ENCODE measurements at places on chromosomes 16 and 17.

GRCh38 chr17:51461578-51462004 is 201.2 kb downstream of the UTP18 start:
- DNase-seq = peak; percentile 48

GRCh38 chr16:12494661-12495060 is 309.0 kb downstream of the CPPED1 start:
- no peak for DNase-seq

GRCh38 chr17:60080545-60080944 is 1.8 kb upstream of the HEATR6 start:
- no peak for DNase-seq

DNA sequence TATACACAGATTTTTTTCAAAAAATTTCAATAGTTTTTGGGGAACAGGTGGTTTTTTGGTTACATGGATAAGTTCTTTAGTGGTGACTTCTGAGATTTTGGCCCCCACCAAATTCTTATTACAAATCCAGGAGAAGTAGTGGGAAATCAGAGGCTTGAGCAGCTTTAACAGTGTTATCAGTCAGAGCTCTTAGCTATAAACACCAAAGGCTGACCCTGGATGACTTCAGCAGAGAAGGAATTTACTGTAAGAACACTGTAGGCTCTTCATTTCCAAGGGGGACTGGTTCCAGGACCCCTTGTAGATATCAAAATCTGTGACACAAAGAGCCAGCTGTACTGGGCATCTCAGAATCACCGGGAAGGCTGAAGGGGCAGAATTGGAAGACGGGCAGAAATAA is 17.8 kb downstream of the MPHOSPH6 start:
- DNase-seq = no peak

DNA sequence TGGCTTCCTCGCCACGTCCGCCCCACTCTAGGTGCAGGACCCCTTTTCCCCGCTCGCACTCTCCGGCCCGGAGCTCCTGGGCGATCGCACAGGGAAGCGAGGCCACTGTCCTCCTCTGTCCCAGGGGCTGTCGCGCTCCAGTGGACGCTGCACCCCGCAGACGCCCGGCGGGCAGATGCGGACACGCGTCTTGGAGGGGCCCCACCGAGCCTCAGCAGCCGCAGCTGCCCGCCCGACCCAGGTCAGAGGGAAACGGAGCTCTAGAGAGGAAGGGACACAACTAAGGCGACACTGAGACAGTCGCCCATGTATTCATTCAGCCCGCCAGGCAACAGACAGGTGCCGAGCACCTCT is 726 bp upstream of the SLC13A5 start:
- no peak for DNase-seq

DNA sequence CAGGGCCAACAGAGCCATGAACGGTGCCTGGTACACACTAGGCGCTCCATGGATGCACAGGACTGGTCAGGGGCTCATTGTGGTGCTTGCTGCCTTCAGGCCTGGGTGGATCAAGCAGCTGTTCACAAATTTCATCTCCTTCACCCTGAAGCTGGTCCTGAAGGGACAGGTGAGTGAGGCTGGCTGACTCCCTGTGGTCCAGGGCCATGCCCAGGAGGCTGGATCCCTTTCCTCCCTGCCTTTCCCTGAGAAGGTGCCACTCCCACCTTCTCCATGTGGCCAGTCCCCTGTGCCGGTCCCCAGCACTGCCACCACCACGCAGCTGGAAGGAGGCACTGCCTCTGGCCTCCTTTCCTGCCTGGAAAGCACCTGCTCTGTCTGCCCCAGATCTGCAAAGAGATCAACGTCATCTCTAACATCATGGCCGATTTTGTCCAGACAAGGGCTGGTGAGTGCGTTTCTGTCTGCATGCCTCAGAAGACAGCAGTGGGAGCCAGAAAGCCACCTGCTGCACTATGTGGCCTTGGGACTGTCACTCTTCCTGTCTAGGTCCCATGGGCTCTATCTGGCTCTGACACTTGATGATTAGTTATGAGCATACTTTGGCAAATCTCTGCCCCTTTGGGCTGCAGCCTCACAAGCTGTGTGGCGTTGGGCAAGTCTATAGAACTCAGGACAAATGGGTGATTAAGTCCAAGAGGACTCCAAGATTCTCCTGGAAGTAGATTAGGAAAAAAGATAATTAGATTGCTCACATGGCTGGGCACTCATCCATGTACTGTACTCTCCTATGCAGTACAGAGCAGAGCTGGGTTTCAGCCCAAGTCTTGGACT is 9.4 kb downstream of the CETP start:
- no peak for DNase-seq

- no peak for DNase-seq
Observed at GRCh38 chr17:73290399-73291259, 21.2 kb downstream of the CDC42EP4 start.

GRCh38 chr16:80627108-80627507 is 86.3 kb downstream of the DYNLRB2 start:
- no peak for DNase-seq

- no peak for DNase-seq
Observed at GRCh38 chr17:31693433-31694220, 165.4 kb downstream of the COPRS start.

GRCh38 chr16:48489376-48489775 is 104.2 kb upstream of the SIAH1 start:
- no peak for DNase-seq

DNA sequence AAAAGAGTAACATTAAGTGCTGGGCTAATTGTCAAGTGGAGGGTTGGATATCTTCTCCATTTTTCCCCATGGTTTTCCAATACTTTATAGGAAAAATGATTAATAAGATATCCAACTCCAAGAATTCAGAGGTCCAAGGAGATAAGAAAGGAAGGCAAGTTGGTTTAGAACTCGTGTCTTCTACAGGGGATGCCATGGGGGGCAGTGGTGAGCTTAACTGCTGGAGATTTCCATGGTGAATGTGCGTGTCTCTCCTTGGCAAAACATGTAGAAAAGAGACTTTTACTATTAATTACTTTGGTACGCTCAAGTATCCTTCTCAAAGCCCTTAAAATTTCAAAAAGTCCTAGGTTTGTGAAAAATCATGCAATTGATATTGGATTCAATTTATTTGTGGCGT is 982.9 kb upstream of the RBFOX1 start:
- no peak for DNase-seq

- no peak for DNase-seq
Observed at GRCh38 chr17:2179615-2180295, 123.8 kb downstream of the SMG6 start.

DNA sequence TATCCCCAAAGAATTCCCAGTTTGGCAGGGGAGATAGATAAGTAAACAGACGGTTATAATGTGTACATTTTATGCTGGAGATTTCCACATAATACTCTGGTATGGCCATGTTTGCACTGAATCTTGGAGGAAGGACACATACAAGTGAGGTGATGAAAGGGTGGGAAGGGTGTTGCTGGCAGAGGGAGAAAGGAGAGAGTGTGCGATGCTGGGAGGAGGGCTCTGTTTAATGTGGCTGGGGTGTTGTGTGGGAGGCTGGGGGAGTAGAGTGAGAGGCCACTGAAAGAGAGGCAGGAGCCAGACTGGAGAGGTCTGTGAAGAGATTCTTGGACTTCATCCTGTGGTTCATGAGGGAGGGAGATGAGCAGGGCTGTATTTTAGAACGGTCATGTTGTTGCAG is 87.6 kb downstream of the SPACA3 start:
- no peak for DNase-seq

GRCh38 chr17:83029571-83029970 is 49.8 kb upstream of the METRNL start:
- DNase-seq = no peak

- DNase-seq = no peak
Observed at GRCh38 chr17:2700030-2700490, 11.5 kb downstream of the CLUH start.

DNA sequence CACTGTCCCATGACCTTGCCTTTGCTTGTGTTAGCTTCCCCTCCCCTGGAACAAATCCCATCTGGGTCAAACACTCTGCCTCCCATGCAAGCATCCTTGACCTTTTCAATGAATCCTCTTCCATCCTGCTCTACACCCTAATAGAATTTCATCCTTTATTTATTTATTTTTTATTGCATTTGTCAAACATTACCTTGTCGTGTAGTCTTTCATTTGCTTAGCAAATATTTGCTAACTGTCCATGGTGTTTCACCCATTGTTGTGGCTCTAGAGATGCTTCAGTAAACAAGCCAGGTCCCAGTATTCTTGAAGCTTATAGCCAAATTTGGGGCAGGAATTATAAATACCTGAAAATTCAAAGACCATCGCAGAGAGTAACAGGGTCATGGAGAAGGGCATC is 51.0 kb upstream of the MRTFB start:
- no peak for DNase-seq

DNA sequence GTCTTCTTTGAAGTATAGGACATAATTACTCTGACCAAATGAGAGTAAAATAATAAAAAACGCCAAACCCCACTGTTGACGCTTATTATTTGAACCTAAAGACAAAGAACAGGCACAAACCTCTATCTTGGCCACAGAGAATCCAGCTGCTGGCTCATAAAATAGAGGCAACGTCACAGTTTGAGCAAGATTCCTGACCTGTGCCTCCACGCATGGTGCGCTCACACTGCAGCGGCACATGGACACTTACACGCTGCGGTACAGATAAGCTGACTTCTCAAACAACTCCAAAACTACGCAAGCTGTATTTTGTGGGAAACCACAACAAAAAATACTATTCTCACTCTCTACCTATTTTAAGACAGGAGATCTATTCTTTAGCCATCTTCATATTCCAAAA is 38.8 kb upstream of the TRAP1 start:
- DNase-seq = no peak

DNA sequence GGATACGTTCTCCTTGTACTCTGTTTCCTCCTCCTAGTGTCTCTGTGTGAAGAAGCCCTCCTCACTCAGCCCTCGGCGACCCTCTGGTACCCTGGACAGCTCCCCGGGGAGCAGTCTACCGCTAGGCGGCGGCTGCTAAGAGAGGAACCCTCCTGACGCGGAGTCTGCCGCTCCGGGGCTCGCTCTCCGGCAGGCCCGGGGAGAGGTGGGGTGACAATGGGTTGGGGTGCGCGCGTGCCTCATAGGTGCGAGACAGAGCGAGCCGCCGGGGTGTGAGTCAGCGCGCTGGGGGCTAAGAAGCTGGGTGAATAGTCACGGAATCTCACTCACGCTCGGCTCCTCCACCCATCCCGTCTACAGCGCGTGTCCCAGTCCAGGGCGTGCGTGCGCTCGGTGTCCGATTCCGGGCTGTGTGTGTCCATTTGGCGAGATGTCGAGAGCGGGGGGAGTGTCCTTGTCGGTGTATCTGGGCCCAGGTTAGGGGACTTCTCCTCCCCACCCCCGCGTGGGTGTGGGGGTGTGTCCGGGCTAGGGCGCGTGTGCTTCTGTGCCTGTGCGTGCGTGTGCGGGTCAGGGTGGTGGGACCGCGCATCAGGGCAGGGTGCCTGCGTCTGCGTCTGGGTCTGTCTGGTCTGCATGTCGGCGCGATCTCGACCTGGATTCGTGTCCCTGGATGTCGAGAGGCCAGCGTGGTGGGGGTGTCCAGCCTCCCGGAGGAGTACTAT is 577 bp upstream of the HS3ST2 start:
- DNase-seq = no peak

GRCh38 chr16:64276646-64277045 is 845.2 kb downstream of the CDH11 start:
- DNase-seq = no peak

DNA sequence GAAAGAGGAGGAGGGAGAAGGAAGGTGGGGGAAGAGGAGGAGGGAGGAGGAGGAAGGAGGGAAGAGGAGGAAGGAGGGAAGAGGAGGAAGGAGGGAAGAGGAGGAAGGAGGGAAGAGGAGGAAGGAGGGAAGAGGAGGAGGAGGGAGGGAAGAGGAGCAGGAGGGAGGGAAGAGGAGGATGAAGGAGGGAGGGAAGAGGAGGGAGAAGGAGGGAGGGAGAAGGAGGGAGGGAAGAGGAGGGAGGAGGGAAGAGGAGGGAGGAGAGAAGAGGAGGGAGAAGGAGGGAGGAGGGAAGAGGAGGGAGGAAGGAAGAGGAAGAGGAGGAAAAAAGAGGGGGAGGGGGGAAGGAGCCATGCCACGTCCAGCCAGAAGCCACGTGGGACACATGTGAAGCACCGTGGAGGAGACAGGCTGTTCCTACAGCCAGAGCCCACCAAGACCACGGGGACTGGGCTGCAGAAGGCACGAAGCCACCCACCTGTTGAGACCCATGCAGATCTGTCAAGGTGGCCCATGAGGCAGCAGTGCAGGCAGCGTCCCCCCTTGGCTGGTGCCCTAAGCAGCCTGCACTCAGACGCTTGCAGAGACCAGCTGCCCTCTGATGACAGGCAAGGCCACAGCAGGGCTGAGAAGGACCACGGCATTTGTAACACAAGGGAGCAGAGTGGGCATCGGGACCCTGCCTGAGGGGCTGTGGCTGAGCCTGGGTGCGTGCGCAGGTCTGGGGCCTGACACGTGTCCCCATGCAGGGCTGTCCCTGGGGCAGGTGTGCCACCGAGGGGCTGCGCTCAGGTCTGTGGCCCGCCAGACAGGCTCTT is 10.3 kb downstream of the NDUFAF8 start:
- DNase-seq = no peak

DNA sequence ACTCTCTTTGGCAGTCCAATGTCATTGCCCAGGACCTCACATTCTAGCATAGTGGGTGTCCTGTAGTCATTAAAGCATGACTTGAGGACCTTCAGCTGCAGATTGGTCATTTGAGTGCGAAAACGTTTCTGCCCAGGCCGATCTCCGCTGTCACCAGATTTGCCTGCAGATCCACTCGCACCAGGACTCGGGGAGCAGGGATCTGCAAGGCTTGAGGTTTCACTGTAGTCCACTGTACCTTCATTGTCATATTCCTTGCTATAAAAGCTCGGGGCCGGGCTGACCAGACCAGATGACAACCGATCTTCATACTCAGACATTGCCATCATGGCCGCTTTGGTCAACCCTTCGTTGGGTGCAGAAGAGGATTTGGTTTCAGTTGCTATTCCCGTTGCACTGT is 254.2 kb downstream of the ZFHX3 start:
- DNase-seq = no peak

GRCh38 chr17:63589646-63590045 is 11.0 kb upstream of the TACO1 start:
- no peak for DNase-seq

DNA sequence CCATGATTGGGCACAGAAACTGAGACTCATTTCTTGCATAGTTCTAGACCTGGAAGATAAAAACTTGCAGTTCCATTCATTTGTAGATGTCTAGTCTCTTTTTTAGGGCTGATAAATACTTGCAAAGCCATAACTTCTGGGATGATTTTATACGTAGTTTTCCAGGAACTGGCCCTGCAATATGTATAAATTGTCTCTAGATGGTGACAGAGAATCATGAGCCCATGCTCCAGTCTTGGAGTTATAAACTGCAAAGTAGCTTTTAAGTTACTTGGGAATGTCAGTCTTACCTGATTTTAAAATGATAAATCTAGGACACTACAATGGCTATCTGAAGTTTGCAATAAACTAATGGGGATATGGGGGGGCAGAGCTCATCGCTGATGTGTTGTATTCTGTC is 3.0 kb upstream of the ADAMTS18 start:
- DNase-seq = no peak

All from stimulated activated CD4-positive, alpha-beta T cell treated with anti-CD3 and anti-CD28 coated beads, TNF-alpha, amount 100 ng/mL, for 24 hours (primary cell).